ENCODE measurements at places on chromosomes 6 and 20.
A peak's percentile ranks its signal among the peaks of the same experiment; 100 is the strongest.

DNA sequence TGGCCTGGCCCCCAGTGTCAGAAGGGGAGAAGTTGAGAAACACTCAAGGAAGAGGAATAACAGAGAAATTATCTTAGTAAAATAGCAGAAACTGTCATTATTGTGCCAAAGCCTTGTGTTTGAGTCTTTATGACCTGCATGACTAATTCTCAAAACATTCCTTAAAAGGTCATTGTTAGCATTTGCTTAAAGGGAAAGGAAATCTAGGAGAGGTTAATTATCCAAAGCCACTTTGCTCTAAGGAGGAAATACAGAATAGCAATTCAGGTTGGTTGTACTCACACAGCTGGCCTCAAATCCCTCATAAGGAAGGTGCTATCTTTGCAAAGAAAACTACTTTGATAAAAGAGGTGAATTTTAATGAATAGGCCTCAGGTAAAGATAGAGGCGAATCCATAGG, 516.7 kb downstream of the CBLN4 start:
- DNase-seq, result no peak

DNA sequence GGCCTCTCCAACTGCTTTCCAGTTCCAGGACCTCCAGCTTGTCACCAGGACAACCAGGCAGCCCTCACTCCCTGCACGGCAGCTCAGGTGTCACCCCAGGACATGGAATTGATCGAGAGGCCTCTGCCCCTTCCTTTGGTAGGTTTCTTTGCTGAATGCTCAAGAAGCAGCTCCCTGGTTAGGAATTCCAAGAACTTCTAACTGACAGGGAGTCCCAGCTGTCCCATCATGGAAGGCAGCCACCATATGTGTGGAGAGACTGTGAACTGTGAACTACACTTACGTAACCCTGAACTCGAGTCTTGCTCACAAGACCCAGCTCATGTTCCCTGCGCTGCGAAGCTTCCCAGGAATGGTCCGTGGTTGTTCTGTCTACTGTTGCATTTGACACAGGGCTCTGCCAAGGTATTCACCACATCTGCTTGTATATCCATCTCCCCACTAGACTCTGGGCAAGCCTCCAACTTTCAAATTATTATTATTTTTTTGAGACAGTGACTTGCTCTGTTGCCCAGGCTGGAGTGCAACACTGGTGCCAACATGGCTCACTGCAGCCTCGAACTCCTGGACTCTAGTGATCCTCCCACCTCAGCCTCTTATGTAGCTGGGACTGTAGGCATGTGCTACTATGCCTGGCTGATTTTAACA, 35.7 kb downstream of the MGME1 start:
- no peak for DNase-seq

- DNase-seq, result no peak
Observed at GRCh38 chr6:17439243-17439993, 46.0 kb downstream of the CAP2 start.

- no peak for DNase-seq
Observed at GRCh38 chr6:18388942-18389341, 1.8 kb downstream of the RNF144B start.

GRCh38 chr20:58251348-58251978, 23.0 kb upstream of the ANKRD60 start:
- no peak for DNase-seq

- no peak for DNase-seq
Observed at GRCh38 chr6:102356170-102356569, 962.7 kb downstream of the GRIK2 start.

DNA sequence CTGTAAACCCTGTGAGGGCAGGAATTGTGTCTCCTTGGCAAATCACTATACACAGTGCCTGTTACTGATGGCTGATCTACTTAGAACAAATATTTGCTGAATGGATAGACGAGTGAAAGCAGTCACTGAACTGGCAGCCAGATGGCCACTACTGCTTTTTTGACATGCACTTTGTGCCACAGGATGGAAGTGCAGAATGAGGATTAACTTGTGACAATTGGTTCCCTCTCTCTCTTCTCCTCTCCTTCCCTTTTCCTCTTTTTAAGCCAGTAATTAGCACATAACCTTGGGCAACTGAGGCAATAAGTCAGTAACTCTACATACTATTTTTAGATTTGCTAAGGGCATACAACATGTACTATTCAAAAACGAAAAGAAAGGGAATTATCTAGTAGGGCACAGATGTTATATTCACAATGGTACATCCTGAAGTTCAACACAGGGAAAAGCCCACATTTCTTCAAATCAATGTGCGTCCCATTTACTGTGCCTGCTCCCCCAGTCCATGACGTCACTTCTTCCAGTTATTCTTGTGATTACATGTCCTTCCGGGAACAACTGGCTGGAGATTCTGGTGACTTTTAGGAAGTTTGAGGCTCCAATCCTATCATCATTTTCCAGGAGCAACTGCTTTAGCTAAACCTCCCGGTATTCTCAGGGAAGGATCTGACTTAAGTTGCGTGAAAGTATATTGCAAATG, 17.0 kb upstream of the RPS6KA2 start:
- DNase-seq, result no peak

- no peak for DNase-seq
Observed at GRCh38 chr6:32111424-32112066, 2.4 kb upstream of the TNXB start.

DNA sequence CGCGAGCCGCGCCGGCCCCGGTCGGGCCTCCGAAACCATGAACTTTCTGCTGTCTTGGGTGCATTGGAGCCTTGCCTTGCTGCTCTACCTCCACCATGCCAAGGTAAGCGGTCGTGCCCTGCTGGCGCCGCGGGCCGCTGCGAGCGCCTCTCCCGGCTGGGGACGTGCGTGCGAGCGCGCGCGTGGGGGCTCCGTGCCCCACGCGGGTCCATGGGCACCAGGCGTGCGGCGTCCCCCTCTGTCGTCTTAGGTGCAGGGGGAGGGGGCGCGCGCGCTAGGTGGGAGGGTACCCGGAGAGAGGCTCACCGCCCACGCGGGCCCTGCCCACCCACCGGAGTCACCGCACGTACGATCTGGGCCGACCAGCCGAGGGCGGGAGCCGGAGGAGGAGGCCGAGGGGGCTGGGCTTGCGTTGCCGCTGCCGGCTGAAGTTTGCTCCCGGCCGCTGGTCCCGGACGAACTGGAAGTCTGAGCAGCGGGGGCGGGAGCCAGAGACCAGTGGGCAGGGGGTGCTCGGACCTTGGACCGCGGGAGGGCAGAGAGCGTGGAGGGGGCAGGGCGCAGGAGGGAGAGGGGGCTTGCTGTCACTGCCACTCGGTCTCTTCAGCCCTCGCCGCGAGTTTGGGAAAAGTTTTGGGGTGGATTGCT, 1.3 kb downstream of the VEGFA start:
- DNase-seq, result peak; percentile 46

GRCh38 chr20:63734946-63735858, 1.3 kb upstream of the LIME1 start:
- no peak for DNase-seq

- peak; percentile 76 for DNase-seq
Observed at GRCh38 chr6:150004783-150005717, 20.3 kb downstream of the RAET1L start.

- no peak for DNase-seq
Observed at GRCh38 chr6:49849213-49849907, 17.0 kb downstream of the CRISP1 start.

GRCh38 chr20:10530883-10531282, 95.8 kb downstream of the SLX4IP start:
- no peak for DNase-seq

DNA sequence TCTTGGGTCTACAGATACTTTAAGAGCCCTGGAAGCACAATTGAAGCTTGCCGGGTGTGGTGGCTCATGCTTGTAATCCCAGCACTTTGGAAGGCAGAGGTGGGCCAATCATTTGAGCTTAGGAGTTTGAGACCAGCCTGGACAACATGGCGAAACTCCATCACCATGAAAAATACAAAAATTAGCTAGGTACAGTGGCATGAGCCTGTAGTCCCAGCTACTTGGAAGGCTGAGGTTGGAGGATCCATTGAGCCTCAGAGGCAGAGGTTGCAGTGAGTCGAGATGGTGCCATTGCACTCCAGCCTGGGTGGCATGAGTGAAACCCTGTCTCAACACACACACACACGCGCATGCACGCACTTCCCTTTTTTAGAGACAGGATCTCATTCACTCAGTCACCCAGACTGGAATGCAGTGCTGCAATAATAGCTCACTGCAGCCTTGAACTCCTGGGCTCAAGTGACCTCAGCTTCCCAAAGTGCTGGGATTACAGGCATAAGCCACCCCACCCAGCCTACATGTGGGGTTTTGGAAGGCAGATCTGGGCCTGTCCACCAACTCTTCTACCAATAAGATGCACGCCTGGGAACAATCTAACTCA, 182.5 kb upstream of the JARID2 start:
- DNase-seq, result no peak

DNA sequence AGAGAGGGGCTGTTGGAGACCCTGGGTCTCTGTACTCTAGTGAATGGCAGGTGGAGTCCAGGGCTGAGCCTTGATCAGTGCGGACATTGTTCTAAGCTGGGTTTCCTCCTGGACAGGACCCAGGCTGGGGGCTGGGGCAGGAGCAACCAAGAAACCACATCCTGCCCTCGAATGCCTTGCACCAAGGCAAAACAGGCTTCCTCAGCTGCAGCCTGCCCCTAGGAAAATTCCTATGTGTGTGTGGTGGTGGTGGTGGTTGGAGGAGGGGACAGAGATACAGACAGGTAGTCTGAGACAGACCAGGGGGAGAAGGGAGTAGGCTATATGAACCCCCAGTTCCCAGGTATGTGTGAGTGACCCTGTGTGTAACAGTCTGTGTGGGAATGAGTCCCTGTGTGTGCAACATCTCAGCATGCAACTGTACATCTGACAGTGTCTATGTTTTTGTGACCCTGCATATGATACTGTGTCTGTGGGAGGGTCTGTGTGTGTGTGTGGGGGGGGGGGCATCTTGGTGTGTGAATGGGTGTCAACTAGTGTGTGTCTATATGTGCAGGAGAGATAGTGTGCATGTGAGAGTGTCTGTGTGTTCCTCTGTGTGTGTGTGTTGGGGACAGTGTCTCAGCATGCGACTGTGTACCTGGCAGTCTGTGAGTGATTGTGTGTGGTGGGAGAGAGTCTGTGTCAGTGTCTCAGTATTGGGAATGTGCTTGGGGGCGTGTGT, 3.0 kb downstream of the GLP1R start:
- DNase-seq, result no peak

GRCh38 chr20:54382419-54382818, 93.0 kb upstream of the DOK5 start:
- DNase-seq, result no peak

- no peak for DNase-seq
Observed at GRCh38 chr6:158219228-158219627, 51.1 kb downstream of the GTF2H5 start.

DNA sequence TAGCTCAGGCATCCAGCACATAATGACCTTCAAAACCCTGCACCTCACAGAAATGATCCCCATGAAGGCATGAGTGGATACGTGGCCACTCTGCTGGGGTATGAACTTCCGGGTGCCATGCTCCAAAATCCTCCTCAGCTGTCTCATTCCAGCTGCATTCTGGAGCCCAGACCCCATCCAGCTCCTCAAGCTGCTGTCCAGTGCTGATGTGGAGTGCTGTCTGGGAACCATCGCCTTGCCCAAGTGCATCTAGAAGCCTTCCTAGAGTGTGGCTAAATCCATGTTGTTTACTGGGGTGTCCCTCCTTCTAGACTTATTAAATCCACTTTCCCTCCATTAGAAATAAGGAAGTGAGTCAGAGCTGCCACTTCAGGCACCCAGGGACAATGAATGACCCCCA, 130.8 kb upstream of the PTPRT start:
- DNase-seq, result no peak

DNA sequence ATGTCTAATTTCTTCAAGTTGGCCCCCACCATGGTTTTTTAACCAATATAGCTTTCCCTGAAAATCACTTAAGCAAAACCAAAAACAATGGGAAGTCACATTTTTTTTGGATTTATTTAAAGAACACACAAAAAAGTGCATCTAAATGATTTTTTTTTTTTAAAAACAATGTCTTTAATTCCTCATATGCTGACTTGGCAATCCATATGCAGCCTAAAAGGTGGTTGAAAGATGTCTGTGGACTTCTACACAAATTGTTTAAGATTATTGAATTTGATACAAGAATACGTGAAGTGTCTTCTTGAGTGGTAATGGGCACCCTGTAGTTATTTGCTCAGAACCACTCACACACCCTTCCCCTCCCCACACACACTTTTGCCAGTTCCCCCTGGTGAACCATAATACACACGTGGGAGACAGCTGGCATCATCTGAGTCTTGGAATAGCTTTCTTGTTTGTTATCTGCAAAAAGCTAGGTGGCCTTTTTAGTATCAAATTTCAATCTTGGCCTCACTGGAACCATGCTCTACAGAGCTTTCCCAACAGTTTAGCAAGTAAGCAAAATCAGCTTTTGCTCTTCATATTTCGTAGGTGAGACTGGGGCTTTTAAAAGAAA, 60.9 kb upstream of the TULP1 start:
- no peak for DNase-seq

DNA sequence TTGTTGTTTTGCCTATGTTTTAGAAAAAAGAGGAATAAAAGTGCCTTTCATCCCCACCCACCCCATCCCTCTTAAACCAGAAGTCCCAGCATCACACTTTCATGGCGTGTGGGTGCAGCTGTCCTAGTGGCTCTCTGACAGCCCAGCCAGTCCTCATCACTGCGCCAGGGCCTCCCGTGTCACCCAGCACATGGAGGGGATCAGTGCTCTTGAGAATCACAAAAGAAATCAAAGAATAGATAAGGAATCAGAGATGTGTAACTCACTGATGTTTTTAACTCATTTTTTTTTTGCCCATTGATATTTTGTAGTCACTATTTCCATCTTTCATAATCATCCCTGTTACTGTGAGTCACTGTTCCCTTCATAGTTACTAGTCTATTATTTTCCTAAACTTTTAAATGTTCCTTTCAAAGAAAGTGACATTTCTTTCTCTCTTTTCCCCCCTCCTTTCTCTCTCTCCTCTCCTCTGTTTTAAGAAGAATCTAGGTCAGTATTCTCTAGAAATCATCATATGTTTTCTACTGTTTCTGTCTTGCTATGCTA, 78.6 kb downstream of the AIG1 start:
- DNase-seq, result no peak

DNA sequence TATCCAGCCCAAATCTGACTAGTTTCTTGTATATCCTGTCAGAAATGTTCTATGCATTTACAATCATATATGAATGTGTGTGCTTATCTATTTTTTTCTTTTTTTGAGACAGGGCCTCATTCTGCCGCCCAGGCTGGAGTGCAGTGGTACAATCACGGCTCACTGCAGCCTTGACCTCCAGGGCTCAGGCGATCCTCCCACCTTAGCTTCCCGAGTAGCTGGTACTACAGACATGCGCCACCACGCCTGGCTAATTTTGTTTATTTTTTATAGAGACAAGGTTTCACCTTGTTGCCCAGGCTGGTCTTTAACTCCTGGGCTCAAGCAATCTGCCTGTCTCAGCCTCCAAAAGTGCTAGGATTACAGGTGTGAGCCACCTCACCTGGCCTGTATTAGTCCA, 3.0 kb upstream of the RAB44 start:
- DNase-seq, result no peak

GRCh38 chr6:88145298-88145963, 20.7 kb downstream of the CNR1 start:
- DNase-seq, result no peak

- peak; percentile 91 for DNase-seq
Observed at GRCh38 chr20:23350196-23350903, at the start of gene NXT1. TSS of gene NXT1 (plus strand) at chr20:23350791. CDS start at chr20:23354042, 3,251 bp downstream.

GRCh38 chr20:8788275-8788674, 280.6 kb upstream of the PLCB4 start:
- DNase-seq, result no peak

Data from activated naive CD8-positive, alpha-beta T cell treated with anti-CD3 and anti-CD28 coated beads, Interleukin-2, amount 50 U/mL, for 16 hours (primary cell).